ENCODE measurements at places on chromosomes 4 and X. TPM values are rescaled to one million over a fixed set of nuclear protein-coding genes. Genes with fewer than 3 reads are reported as not detected.

Gene TRPC5OS
- total RNA-seq = not detected

Gene MAGEA2B
- not detected for total RNA-seq

Gene DUX4
- total RNA-seq = not detected

Gene PNPLA4
- total RNA-seq = 12.6 TPM

Gene GATA1
- total RNA-seq = not detected

Gene PITX2
- total RNA-seq = 0.76 TPM

Gene ARX
- 0.38 TPM for total RNA-seq

Gene NDST4
- total RNA-seq = not detected

Gene CPZ
- 0.15 TPM for total RNA-seq

Gene ENPEP
- total RNA-seq = 0.01 TPM

Gene PAGE5
- total RNA-seq = not detected

Gene FAT1
- 217 TPM for total RNA-seq

Gene PAK3
- total RNA-seq = not detected

Gene CTAG1A
- total RNA-seq = not detected

Gene SPARCL1
- total RNA-seq = not detected

Gene FGFBP2
- total RNA-seq = 0.12 TPM

Gene MEPE
- total RNA-seq = not detected

Gene SHOX
- total RNA-seq = not detected

Gene TMEM33
- 48.3 TPM for total RNA-seq

Gene KCND1
- 1.1 TPM for total RNA-seq

Gene RBM10
- total RNA-seq = 41.6 TPM

Gene CNKSR2
- 2.5 TPM for total RNA-seq

Gene UXT
- total RNA-seq = 182 TPM

Gene WDFY3
- 8.3 TPM for total RNA-seq

Gene UGT2B15
- 0.07 TPM for total RNA-seq

Gene UCP1
- not detected for total RNA-seq

Gene FGA
- 22.6 TPM for total RNA-seq

Measured in A549 treated with Hydrocortisone at 1 μM for 4 hours (cell line).